ENCODE measurements at places on chromosomes 2 and 18.

DNA sequence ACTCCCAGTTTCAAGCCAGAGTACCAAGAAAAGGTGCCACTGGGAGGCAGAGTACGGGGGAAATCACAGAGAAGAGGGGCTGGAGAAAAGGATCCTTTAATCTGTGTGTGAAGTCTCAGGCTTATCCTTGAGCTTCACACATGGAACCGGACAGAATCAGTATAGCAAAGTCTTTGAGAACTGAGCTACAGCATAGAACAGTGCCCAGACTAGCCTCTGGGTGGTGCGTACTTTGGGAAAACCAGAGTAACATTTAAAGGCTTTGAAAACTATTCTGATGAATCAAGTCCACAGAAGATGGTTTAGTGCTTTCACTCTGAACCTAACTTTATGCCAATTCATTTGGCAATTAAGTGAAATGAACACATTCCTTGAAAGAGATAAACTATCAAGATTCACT lies 83.1 kb downstream of the BABAM2 start:
- peak; percentile 9 for DNase-seq

DNA sequence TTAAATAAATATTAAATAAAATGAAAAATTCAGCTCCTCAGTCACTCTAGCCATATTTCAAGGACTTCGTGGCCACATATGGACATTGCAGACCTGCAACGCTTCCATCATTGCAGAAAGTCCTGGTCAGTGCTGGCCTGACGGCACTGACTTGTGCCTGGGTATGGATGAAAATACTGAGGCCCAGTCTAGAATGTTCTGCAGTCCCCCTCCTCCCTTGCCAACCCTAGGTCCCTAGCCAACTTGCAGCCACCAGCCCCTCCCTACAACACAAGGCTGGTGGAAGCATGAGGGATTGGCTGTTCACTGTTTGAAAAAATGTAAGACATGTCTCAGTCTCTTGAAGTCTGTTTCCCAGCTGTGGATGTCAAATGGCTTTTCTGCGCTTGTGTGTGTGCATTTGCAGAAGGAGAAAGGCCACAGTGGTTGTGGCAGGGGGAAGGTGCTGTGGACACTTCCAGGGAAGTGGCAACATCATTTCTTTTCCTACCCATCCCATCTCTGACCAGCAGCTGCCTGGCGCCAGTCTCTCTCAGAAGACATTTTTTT lies 9.9 kb downstream of the IGFBP5 start:
- DNase-seq = no peak

DNA sequence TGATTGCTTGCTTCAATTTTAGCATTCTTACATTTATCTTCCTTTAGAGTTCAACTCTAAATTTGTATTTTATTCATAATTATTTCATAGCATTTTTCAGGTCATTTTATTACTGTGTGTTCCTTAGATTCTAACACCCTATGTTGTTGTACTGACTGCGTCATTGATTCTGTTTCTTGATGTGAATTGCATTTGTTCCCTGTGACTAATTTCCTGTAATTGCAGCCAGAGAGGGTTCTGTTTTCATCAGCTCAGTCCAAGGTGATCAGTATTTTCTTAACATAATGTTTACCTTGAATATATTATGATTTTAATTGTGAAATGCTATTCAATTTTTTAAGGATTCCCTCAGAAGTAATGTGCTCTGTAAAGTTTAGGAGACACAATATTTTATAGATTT lies 970.2 kb upstream of the PIK3C3 start:
- no peak for DNase-seq

GRCh38 chr18:57219964-57220363 lies 73.1 kb downstream of the BOD1L2 start:
- no peak for DNase-seq

- no peak for DNase-seq
Measured at GRCh38 chr2:33404321-33404720, 72.1 kb upstream of the RASGRP3 start.

DNA sequence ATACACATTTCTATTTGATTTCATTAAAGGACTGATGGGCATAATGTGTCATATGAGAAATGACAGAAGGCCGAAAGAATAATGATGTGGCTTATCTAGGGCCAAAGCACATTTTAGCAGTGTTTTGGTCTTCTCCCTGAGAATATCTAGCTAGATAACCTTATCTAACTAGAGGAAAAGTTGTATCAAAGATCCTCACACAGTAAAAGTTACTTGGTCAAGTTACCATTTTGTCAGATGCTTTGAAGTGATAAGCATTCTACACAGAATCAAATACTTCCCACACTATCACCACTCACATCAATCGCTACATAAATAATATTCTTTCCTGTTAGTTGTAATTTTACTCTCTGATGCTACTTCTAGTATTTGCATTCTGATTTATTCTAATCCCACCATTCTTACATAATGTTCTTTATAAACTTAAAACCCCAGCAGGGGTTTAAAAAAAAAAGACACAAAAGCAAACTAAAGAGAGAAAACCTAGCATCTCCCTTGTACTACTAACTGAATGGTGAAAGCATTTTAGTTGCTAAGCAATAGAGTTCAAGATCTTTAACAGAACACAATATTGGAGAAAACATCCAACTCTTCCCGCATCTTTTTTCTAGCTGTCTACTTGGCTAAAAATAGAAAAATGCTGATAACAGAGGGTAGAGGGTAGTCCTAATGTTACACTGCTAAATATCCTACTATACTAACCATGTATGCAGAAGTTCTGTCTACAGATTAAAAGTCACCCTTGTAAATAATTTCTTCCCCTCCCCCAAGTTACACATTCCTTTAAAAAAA lies 8.0 kb downstream of the XPO1 start:
- DNase-seq = no peak

GRCh38 chr2:100413571-100413970 lies 3.9 kb downstream of the CHST10 start:
- DNase-seq = peak; percentile 40

GRCh38 chr2:120511536-120511935 lies 165.6 kb downstream of the INHBB start:
- DNase-seq = peak; percentile 82

DNA sequence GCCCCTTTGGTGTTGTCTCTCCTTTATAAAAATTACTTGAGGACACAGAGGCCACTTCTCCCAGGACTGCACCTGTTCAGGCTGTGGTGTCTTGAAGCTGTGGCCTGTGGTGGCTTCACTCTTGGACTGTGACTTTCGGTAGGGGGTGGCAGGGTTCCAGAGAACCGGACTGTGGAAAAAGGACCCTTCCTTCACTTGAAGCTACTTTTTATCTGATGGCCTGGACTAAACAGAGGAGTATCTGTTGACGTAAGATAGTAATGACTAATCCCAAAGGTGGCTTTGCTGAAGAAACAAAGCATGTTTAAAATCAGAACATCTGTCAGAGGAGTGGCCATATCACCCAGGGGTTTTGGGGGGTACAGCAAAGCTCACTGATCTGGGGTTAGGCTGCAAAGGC lies 60.8 kb downstream of the CENPO start:
- no peak for DNase-seq

- DNase-seq = no peak
Measured at GRCh38 chr2:8324164-8324856, 357.5 kb upstream of the ID2 start.

GRCh38 chr2:223947711-223948205 lies 2.6 kb upstream of the WDFY1 start:
- peak; percentile 30 for DNase-seq

GRCh38 chr2:71492112-71492511 lies 38.8 kb downstream of the DYSF start:
- no peak for DNase-seq

GRCh38 chr2:141020346-141020745 lies 1110.5 kb downstream of the LRP1B start:
- DNase-seq = no peak

DNA sequence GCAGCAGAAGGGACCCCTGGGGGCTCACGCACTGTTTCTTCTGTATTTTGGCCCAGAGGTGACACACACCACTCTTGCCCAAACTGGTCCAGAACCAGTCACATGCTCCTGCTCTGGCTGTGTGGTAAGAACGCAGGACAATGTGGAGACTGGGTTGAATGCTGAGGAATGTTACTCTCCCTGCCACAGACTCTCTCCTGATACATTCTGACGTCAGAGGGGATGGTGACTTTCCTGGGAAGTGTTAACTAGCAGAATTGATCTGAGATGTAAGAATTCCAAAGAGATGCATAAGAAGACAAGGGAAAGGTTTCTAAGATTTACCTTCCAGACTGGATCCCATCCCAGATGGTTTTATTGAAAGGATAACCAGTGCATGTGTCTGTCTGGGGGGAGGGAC lies 100.8 kb downstream of the ASB1 start:
- no peak for DNase-seq

DNA sequence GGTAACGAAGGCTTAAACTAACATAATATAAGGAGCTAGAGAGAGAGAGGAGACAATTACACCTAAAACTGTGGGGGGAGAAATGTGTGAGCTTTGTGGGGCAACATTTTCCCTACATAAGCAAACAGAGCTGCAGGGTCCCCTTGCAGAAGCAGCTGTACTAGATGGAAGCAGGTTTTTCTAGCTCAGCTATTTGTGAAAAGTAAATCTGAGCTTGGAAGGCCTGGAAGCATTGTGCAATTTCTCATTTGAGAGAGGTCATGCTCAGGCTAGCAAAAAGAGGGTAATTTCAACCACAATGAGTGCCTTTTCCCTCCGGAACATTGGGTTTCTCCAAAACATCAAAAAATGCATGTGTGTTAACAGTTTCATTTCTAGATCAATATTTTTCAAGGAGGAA lies 130.0 kb downstream of the ARL4C start:
- DNase-seq = no peak

- DNase-seq = no peak
Measured at GRCh38 chr2:207898354-207898695, 127.0 kb downstream of the PLEKHM3 start.

- no peak for DNase-seq
Measured at GRCh38 chr2:209942936-209943605, 59.4 kb upstream of the RPE start.

DNA sequence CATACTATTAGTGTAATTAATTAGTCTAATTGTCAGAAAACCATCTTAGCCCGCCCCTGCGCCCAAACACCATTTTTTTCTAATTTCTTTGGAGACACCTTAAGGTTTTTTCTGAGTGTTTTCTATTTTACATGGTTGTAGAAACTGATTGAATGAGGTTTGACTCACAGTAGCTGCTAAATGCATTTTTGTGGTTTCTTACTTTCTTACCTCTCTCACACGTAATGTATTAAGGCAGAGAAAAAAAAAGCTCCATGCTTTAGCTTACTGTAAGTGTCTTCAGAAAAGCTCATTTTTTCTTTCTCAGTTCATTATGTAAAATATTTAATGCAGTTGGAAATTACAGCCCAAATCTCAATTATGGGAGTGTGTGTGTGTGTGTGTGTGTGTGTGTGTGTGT lies 548.5 kb upstream of the LRRTM4 start:
- DNase-seq = no peak

DNA sequence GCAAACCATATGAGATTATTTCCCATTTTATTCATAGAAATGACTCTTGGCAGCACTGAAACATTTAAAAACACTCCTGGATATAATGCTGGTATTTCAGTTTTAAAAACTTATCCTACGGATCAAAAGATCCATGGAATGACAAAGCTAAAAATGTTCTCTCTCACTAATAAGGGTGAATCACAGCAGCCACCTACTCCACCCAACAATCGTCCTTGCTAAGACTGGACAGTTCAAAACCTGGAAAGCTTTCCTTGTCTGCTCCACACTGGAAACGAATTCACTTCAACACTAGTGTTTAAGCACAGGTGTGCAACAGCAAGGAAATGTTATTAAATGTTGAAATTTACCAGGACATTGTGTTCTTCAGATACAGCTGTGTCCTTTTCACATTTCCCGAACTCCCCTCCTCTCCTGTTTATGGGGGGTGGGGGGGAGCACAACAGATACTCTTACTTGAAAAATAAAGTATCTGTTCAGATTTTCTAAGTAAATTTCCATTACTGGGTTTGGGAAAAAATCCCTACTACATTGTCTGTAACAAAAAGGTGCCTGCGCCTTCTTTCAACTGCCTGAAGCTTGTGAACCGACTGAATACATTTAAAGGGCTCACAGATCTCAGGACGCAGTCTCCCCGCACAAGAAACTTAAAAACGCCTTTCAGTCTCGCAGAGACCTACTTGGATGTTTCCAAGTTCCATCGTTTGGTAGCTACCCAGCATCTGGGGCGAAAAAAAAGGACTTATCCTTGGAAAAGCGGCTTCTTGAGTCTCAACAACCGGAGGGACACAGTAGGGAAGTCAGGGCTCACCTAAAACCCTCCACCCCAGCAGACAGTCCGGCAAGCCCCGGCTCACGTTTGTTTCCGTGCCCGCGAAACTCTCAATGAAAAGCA lies 1.3 kb downstream of the YWHAQ start:
- no peak for DNase-seq

GRCh38 chr2:109438146-109438545 lies 175.6 kb downstream of the SEPTIN10 start:
- DNase-seq = no peak

GRCh38 chr2:28282861-28283646 lies 109.6 kb upstream of the FOSL2 start:
- DNase-seq = no peak

GRCh38 chr2:17326717-17327116 lies 191.5 kb downstream of the RAD51AP2 start:
- no peak for DNase-seq

DNA sequence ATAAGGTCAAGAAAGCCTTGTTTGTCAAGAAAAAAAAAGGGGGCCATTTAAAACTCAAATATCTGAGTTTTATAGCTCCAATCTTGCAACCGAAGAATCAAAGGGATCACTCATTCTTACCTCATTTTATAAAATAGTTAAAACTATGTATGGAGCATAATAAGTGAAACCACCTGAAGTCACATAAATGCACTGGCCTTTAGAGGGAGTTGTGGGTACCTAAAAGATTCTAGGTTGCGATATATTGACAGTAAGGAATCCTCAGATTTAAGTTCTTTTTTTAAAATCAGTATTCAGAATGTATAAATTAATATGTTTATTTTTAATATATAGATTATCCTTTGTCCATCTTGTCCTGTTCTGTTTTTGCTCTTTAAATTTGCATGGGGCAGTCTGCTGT lies 3.4 kb downstream of the ARHGAP28 start:
- DNase-seq = no peak

GRCh38 chr2:84969511-84970209 lies 1.3 kb upstream of the KCMF1 start:
- DNase-seq = no peak

DNA sequence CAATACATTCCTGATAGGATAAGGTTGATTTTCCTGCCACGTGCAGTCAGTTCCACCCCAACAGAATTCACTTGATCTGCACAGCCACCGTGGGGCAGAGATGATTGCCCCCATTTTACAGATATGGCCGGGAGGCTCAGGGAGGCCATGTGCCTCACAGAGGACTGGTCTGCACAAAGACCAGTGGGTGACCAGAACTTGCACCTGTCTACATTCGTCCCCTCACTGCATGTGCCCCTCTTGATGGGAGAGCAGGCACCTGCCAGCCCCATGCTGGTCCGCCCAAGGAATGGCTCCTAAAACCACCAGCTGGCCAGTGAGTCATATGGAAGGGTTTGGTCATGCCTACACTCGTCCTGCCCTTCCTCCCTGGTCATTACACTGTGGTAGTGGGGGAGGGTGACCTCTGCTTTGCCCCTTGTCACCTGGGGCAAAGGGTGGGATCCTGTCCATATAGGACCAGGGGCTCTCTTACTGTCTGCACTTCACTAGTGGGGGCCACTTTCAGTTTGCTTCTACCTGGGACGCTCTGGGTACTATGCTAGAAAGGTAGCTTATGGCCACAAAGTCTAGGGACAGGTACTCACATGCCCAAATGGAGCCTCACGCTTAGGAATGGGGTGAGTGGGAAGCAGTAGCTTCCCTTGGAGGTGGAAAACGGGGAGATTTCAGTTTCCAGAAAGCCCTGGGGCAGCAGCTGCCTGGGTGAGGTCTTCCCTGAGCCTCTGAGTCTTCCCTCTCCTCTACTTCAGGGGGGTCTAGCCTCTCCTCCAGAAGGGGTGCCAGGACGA lies 14.7 kb downstream of the RRM2 start:
- no peak for DNase-seq

Data from H7 (cell line).